ENCODE measurements at places on chromosomes 5 and 9.
A peak's percentile ranks its signal among the peaks of the same experiment; 100 is the strongest.

DNA sequence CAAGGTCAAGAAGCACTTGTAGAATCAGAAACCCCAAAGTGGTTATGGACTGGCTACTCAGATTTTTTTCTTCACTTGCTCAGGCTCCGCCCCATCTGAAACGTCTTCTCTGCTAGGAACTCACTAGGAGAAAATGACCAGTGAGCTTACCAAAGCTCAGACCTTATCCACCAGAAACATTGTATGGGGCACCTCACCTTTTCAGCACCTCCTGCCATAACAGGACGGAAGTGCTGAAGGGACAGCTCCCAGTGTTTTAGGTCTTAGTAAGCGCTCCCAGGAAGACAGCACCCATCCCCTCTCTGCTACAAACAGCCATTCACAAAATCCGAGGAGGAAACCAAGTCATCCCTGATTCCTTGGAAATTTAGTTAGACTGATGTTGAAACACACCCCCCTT is 1.2 kb upstream of the GABRA1 start:
- peak; percentile 55 for DNase-seq

GRCh38 chr5:157271740-157272271 is 5.9 kb downstream of the CYFIP2 start:
- no peak for DNase-seq

- peak; percentile 80 for DNase-seq
Measured at GRCh38 chr5:148443998-148444397, 60.2 kb downstream of the FBXO38 start.

DNA sequence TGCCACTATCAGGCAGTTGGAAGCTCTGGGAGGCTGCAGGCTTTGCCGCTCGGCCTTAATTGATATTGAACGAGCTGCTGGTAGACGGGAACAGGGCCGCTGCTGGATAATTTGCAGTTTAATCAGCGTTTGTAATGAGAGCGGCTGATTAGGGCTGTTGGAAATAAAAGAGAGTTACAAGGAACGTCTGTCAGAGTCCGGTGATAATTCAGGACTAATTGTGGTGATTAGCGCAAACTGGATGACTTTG is 68.2 kb upstream of the TBCA start:
- DNase-seq: no peak

- no peak for DNase-seq
Measured at GRCh38 chr5:87184605-87185004, 83.1 kb upstream of the RASA1 start.

GRCh38 chr9:5886114-5886939 is 4.4 kb upstream of the MLANA start:
- DNase-seq: peak; percentile 86

Data from astrocyte of the hippocampus (primary cell).